ENCODE measurements at places on chromosomes 12 and 14. TPM values are rescaled to one million over a fixed set of nuclear protein-coding genes. Genes with fewer than 3 reads are reported as not detected.

The LRRC10 gene
- 43.8 TPM for total RNA-seq

DNA sequence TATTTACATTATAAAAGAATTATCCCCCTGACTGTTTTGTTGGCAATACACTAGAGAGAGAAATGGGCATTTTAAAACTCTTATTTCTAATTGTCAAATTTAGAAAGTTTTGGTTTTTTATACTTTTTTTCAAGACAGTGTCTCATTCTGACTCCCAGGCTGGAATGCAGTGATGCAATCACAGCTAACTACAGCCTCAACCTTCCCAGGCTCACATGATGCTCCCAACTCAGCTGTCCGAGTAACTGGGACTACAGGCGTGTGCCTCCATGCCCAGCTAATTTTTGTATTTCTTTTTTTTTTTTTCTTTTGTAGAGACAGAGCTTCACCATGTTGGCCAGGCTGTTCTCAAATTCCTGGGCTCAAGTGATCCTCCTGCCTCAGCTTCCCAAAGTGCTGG lies 8.3 kb upstream of the OR11H6 start:
- H3K4me1 ChIP-seq, result no peaks in the 10 kb centered on the region
- no peaks in the 10 kb centered on the region for H3K27me3 ChIP-seq
- H3K27ac ChIP-seq, result no peak overlapping the region

GRCh38 chr14:103393676-103394626 lies 8.7 kb downstream of the MARK3 start:
- no peaks in the 10 kb centered on the region for H3K27me3 ChIP-seq
- H3K4me3 ChIP-seq, result peak overlapping the region; percentile 46
- DNase-seq, result no peak
- H3K36me3 ChIP-seq, result no peaks in the 10 kb centered on the region
- H3K27ac ChIP-seq, result peak overlapping the region; percentile 87

- no peak overlapping the region for H3K27ac ChIP-seq
- H3K4me3 ChIP-seq, result peak overlapping the region; percentile 69
- DNase-seq, result no peak
Measured at GRCh38 chr14:23181946-23182345, 1.5 kb downstream of the SLC7A8 start.

DNA sequence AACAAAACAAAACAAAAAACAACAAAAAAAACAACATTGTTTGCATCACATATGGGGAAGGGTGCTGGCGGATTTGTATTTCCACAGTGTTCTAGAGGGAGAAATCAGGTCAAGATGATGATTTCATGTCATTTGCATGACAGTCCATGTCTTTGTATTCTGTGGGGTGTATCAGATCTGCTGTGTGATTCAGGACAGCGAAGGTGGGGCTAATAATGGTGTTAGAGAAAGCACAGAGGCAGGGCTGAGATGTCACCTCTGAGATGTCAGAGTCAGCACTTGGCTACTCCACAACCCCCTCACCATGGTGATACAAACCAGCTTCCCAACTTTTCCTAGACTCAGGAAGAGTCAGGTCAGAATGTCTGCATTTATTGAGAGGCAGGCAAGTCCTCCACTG lies 543.2 kb downstream of the BCL11B start:
- H3K27ac ChIP-seq, result no peak overlapping the region
- H3K4me1 ChIP-seq, result no peaks in the 10 kb centered on the region
- no peak for DNase-seq
- no peak overlapping the region for H3K4me3 ChIP-seq

DNA sequence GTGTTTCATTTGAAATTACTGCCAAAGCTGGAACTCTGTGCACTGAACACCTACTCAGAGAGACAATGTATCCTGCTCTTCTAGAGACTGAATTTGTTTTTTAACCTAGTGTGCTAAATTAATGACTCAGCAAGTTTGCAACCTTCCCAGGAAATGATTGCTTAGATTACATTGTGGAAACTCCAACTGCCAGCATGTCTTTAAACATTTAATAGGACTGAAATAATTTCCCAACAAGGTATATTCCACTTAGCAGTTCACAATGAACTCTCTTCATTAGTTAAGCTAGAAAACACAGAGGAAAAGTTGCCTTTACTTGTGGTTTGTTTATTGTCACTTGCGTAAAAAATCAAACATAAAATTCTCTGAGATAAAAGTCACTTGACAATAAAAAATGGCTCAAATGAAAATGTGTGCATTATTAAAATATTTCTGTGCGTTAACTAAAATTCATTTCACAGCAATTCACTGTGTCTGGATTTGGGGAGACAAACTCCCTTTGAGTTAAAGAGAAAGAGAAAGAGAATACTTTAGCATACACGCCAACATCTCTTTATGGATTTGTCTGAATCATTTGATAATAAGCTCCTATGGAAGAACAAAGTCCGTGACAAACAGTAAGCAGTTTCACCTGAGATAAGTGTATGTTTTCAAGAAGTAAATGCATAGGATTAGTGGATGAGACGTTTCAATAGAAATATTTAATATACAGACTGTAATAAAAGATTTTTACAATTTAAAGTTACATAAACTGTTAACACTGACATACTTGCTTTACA lies 284.0 kb downstream of the PRKD1 start:
- peaks cover 5% of the 10 kb centered on the region for H3K4me1 ChIP-seq
- no peak overlapping the region for H3K4me3 ChIP-seq
- H3K27ac ChIP-seq, result no peak overlapping the region

GRCh38 chr12:44246482-44247105 lies 410.7 kb downstream of the TMEM117 start:
- no peaks in the 10 kb centered on the region for H3K4me1 ChIP-seq
- no peak overlapping the region for H3K27ac ChIP-seq
- H3K27me3 ChIP-seq, result no peaks in the 10 kb centered on the region
- H3K36me3 ChIP-seq, result no peaks in the 10 kb centered on the region
- no peak overlapping the region for H3K4me3 ChIP-seq

The FOXN4 gene
- not detected for total RNA-seq

GRCh38 chr12:132471011-132471857 lies 18.7 kb upstream of the FBRSL1 start:
- no peak for DNase-seq
- peak overlapping the region; percentile 33 for H3K27ac ChIP-seq
- H3K4me3 ChIP-seq, result no peak overlapping the region
- peaks cover 27% of the 10 kb centered on the region for H3K27me3 ChIP-seq
- peaks cover 4% of the 10 kb centered on the region for H3K4me1 ChIP-seq
- H3K36me3 ChIP-seq, result no peaks in the 10 kb centered on the region

The FAM181A gene
- not detected for total RNA-seq

DNA sequence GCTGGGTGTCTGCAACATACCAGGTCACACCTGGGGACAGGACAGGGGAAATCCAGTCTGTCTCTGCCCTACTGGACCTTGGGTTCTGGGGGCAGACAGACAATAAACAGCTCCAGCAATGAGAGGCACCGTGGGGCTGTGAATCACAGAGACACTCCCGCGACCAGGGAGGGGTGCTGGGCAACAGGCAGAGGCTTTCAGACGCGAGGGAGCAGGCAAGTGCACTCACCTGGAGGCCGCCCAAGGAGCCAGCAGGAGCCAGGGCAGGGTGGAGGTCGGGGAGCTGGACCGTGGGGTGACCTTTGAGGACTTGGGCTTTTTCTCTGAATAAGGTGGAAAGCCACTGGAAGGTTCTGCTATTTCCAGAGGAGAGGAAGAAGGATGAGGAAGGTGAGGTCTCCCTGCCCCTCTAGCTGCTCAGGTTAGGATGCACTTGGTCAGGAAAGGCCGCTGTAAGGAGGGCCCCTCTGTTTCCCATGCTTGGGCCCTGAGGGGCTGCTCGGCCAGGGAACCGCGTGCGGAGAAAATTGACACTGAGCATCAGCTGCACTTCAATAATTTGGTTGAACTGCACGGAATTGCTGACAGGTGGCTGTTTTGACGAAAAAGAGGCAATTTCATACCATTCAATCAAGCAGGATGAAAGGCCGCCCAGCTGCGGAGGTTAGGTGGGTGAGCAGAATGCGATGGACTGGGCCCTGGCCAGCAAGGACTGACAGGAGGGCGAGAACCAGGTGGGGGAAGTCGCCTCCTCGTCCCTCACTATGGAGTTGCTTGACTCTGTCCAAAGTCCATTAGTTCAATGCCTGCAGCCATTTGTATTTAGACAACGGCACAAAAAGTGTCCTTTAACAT lies 42.2 kb downstream of the JAG2 start:
- no peaks in the 10 kb centered on the region for H3K4me1 ChIP-seq
- H3K4me3 ChIP-seq, result no peak overlapping the region
- DNase-seq, result no peak
- H3K36me3 ChIP-seq, result no peaks in the 10 kb centered on the region
- H3K27me3 ChIP-seq, result peaks cover 47% of the 10 kb centered on the region

- peak overlapping the region; percentile 66 for H3K27ac ChIP-seq
- H3K27me3 ChIP-seq, result no peaks in the 10 kb centered on the region
- H3K4me3 ChIP-seq, result no peak overlapping the region
Measured at GRCh38 chr12:108567406-108568337, 5.3 kb downstream of the ISCU start.
